ENCODE measurements at places on chromosomes 7 and 10. TPM values are rescaled to one million over a fixed set of nuclear protein-coding genes. Genes with fewer than 3 reads are reported as not detected.

CHCHD3 gene
- total RNA-seq: 84.5 TPM

CALCR gene
- not detected for total RNA-seq

FOXI2 gene
- total RNA-seq: not detected

TUBGCP2 gene
- total RNA-seq: 45.1 TPM

Data from A549 treated with CpdA at 1 μM for 4 hours (cell line).